ENCODE measurements at places on chromosomes 7 and 10. TPM values are rescaled to one million over a fixed set of nuclear protein-coding genes. Genes with fewer than 3 reads are reported as not detected.

DNA sequence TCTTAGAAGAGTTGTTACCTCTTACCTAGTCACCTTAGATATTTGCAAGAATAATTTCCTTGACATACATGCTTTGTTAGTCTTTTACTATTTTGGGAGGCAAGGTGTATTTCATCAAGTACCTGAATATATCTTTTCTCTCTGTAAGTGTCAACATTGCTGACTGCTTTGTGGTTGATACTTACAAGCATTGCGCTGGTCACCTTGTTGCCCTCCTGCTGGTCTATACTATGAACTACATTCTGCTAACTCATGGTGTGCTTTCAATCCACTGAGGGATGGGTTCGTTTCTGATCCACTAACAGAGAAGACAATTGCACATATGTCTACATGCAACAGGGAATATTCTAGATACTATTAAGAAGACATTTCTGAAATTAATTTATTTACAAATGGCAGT lies 837.8 kb upstream of the COBL start:
- H3K4me3 ChIP-seq = no peak overlapping the region
- no peaks in the 10 kb centered on the region for H3K27me3 ChIP-seq
- H3K4me1 ChIP-seq = no peaks in the 10 kb centered on the region
- H3K36me3 ChIP-seq = no peaks in the 10 kb centered on the region
- no peak overlapping the region for H3K27ac ChIP-seq

DNA sequence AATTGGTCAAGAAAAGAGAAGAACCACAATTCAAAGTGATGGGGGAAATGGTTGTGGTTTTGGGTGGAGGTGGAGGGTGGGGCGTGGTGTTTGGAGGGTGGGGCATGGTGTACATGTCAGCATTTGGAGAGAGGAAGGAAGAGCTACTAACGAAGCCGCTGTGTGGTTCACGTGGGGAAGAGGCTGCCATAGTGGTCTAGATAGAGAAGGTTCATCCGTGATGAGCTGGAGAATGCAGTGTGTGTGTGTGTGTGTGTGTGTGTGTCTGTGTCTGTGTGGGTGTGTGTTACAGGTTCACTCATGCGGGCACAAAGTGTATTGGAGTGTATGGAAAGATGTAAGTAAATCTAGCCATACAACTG lies 6.1 kb upstream of the VCL start:
- no peak overlapping the region for H3K4me3 ChIP-seq
- H3K36me3 ChIP-seq = no peaks in the 10 kb centered on the region
- peaks cover 4% of the 10 kb centered on the region for H3K4me1 ChIP-seq
- no peaks in the 10 kb centered on the region for H3K27me3 ChIP-seq

The CDC14C gene
- total RNA-seq = under 0.01 TPM

The YAE1 gene
- total RNA-seq = 37.8 TPM

The NME8 gene
- not detected for total RNA-seq
